ENCODE measurements at places on chromosomes 6 and 20.

DNA sequence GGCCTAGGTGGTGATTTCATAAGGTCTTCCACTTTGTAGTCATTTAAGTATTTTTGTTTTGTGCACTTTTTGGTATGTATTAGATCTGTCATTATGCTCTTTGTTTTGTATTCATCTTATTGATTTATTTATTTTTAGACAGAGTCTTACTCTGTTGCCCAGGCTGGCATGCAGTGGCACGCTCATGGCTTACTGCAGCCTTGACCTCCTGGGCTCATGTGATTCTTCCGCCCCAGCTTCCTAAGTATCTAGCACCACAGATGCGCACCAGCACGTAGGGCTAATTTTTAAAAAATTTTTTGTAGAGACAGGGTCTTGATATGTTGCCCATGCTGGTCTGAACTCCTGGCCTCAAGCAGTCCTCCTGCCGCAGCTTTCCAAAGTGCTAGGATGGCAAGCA is 30.6 kb downstream of the TPX2 start:
- no peak for DNase-seq

DNA sequence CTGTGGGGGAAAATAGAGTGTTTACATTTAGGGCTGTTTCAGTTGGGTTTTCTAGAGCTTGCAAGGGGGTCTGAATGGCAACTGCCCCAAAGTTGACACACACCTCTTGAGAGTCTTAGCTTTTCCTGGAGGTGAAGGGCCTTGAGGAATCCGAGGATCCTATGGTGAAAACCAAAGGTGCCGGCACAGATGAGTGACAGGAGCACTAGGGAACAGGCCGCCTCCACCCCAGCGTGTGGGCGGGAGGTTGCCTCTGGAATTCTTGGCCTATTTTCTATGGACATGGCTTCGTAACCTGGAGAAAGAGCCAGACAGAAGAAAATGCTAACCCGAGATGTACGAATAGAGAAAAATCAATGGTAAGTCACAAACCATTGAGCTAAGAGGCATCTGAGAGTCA is 283.2 kb upstream of the FOXQ1 start:
- no peak for DNase-seq

GRCh38 chr20:16434062-16434664 is 139.1 kb downstream of the KIF16B start:
- no peak for DNase-seq

- no peak for DNase-seq
Measured at GRCh38 chr20:6618051-6618450, 149.4 kb upstream of the BMP2 start.

- DNase-seq, result no peak
Measured at GRCh38 chr6:90190752-90191395, 105.8 kb downstream of the BACH2 start.

GRCh38 chr20:47276851-47277534 is 79.5 kb downstream of the ZMYND8 start:
- DNase-seq, result no peak

DNA sequence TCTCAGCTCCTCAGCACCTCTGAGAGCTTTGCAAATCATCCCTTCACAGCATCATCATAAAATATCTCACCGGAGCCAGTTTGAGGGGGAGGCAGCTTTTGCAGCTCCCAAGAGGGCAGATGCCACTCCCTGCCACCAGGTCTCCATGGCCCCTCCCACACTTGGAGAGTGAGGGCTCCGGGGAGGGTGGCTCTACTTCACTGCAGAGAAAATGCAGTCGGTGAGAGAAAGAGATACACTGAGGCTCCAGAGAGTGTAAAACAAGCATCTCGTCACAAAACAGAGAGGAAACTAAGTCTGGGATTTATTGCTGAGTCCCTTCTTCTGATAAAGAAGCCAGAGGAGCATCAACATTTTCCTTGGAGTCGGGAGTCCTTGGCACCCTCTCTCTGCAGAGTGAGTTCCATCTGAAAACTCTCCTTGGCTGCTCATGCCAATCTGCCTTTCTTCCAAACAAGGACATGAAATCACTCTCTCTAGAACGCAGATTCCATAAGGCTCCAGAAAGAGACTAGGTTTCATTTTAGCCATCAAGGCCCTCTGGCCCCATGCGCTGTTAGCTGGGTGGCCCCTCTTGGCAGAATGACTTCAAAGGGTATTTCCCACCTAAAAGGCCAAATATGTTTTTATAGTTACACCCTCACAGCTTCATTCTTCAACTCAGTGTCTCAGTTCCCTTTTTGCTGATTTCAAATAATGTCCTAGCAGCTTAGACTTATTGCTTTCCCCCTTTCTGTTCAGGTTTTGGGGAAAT is 70.6 kb upstream of the F13A1 start:
- DNase-seq, result no peak

DNA sequence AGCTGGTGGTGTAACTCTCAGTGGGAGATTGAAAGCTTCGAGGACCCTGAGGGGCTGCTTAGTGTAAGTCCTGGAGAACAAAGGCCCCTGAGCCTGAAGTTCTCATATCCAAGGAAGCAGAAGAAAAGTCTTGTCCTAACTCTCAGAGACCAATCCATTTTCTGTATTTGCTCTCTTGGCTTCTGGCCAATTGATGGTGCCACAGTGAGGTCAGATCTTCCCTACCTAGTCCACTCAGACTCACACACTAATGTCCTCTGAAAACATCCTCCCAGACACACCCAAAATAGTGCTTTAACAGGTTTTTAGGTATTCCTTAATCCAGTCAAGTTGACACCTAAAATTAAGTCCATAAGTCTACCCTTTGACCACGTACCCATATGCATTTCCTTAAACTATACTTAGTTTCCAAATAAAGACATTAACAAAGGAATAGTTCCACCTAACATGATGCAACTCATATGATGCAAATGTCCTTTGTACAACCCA is 29.4 kb downstream of the ZNF292 start:
- no peak for DNase-seq

- no peak for DNase-seq
Measured at GRCh38 chr6:24903681-24904080, 32.1 kb downstream of the RIPOR2 start.

DNA sequence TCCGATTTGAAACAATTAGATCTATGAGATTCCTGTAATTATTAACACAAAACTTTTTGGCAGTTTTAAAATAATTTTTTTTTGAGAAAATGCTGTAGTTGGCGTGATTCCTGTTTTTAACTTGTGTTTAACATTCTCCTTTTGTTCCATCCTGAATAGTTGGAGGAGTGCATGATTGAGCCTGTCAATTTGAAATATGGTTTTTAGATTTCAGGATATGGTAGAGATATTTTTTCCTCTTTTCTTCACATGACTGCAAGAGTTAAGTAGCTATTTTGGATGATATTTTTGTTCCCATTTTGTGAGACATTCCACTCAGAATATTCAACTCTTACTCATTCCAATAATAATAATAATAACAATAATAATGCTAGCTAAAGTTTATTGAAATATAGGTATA is 241.7 kb upstream of the MAN1A1 start:
- DNase-seq, result no peak

GRCh38 chr20:63314015-63314471 is 21.1 kb downstream of the COL20A1 start:
- no peak for DNase-seq

Data from NCI-H1694 (cell line).